ENCODE measurements at places on chromosomes 2 and 18.

GRCh38 chr2:150548527-150548926, 61.1 kb upstream of the RND3 start:
- DNase-seq = no peak

DNA sequence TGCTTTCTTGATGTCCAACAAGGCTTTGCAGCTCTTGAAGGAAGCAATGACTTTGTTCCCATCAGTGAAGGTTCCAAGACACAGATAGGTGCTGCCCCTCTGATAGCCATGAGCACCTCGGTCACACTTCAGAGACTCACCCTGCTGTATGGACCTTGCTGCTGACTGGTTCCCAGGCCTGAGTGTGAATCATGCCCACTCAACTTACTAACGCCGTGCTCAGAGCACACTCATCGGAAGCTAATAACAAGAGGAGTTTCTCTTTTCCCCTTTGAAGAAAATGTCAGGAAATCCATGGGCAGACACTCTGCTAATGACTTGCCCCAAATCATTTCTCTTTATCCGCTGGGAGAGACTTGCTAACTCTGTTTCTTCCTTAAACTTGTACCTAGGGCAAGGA, 83.8 kb upstream of the ARL4C start:
- no peak for DNase-seq

- DNase-seq = no peak
Measured at GRCh38 chr2:54298514-54298913, 42.5 kb upstream of the TSPYL6 start.

GRCh38 chr2:54871457-54872107, 148.1 kb downstream of the EML6 start:
- peak; percentile 41 for DNase-seq

- DNase-seq = no peak
Measured at GRCh38 chr2:14960686-14961324, 328.3 kb downstream of the LRATD1 start.

DNA sequence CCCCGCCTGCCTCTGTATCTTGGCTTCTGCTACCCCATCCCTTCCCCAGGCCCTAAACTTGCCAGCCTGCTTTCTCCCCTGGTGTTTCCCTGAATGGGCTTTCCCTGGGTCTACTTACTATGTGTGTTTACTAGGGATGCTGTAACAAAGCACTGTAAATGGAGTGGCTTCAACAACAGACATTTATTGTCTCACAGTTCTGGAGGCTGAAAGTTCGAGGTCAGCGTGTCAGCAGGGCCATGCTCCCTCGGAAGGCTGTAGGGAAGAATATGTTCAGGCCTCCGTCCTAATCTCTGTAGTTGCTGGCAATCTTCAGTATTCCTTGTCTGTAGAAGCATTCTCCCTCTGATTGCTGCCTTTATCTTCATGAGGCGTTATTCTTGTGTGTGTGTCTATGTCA, 113.6 kb downstream of the DDX1 start:
- no peak for DNase-seq
